ENCODE measurements at places on chromosomes 3 and 15. TPM values are rescaled to one million over a fixed set of nuclear protein-coding genes. Genes with fewer than 3 reads are reported as not detected.

DNA sequence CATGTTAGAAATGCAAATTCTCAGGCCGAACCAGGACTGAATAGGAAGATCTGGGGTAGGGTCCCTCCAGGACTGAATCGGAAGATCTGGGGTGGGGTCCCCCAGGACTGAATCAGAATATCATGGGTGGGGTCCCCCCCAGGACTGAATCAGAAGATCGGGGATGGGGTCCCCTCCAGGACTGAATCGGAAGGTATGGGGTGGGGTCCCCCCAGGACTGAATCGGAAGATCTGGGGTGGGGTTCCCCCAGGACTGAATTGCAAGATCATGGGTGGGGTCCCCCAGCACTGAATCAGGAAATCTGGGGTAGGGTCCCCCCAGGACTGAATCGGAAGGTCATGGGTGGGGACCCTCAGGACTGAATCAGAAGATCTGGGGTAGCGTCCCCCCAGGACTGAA is 48.2 kb upstream of the TNK2 start:
- no peak for DNase-seq

DNA sequence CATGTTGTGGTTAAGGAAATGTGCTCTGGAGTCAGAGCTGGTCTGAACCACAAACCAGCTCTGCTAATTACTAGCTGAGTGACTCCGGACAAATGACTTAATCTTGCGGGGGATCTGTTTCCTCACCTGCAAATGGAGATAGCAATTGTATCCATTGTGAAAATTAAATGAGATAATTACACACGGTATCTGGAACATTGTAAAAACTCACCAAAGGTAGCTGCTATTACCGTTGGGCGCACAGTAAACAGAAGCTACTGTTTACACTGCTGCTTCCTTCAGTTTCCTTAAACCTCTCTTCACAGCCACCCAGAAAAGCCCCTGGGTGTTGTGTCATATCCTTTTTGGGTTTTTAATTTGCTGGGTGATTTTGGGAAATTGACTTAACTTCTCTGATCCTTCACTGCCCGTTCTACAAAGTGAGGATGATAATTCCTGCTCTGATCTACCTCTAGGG is 107.8 kb downstream of the MEGF11 start:
- no peak for DNase-seq

DNA sequence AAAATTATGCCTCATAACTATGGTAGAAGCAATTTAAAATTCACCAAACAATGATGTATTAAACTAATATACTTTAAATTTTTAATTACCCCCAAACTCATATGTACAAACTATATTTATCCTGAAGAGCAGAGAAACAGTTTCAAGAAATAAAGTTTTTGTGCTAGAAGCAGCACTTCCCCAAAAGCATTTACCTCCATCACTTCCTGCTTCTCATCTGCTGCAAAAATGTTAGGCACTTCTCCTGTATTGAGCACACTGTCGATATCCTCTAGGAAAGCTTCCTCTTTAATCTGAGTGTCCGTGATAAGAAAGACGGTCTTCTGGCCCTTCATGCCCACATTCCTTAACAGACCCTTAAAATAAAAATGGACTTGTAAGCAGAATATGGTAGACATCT is 101.5 kb upstream of the ASB14 start:
- DNase-seq = no peak

DNA sequence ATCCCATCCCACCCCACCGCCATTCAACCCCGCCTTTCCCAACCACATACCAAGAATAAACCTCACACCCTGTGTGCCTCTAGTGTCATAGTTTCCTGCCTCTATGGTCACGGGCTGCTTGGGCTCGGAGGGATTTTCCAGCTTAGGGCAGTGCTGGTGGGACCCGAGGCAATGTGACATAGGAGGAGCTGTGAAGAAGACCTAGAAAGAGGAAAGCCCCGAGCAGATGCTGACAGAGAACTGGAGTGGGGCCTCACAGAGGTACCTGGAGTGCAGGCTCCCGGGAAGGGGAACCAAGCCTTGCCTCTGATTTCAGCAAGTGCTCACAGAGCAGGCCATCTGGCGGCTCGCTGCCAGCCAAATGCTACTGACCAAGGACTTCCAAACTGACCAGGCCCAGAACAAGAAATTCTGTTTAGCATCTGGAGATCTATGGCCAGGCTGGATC is 27.5 kb downstream of the BHLHE40 start:
- DNase-seq = no peak

- DNase-seq = no peak
Measured at GRCh38 chr3:83802801-83803200, 1156.0 kb upstream of the CADM2 start.

DNA sequence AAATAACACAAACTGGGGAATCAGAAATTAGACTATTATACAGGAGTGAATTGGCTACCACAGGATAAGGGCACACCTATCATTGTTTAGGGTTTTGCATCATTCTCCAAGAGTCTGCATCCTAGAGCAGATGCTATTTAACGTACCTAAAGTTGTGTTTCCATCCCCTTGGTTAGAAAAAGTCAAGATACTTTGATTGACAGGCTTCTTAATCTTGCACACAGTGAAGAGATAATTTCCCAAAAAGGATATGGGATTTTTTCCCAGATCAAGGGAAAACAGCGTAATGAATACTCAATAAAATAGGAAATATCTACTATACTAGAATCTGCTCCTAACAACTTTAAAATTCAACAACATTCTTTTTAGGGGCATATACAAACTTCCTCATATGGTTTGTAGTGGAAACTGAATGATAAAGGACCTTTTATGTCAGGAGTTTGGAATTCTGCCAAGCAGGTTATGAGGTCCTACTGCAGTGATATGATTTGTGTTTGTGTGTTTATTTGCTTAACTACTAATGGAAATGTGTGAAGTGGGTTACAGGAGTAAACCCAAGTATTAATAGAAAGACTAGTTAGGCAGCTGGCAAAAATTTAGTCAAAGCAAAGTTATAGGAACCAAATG is 124.1 kb upstream of the MME start:
- DNase-seq = no peak

DNA sequence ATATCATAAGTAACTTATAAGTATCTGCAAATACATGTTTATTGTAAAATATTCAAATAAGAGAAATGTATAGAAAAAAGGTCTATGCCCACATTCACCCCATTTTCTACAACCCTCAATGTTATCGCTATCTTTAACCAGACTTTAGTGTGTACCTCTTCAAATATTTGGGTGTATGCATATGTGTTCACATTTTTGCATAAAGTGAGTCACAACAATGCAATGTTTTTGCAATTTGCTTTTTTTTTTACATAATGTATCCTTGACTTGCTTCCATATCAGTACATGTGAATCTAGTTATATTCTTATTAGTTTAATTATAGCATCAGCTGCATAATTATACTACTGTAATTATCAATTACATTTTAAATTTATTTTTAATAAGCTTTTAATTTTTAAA is 117.3 kb upstream of the LYSMD4 start:
- DNase-seq = no peak

DNA sequence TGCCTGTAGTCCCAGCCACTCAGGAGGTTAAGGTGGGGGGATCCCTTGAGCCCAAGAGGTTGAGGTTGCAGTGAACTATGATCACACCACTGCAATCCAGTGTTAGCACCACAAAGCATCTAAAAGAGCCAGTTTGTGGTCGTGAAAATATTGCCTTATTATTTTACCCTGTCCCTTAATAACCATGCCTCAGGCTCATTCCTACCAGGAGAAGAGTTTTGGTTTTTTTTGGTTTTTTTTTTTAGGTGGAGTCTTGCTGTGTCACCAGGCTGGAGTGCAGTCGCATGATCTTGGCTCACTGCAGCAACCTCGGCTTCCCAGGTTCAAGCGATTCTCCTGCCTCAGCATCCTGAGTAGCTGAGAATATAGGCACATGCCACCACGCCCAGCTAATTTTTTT is 17.9 kb upstream of the AVEN start:
- no peak for DNase-seq

GRCh38 chr3:132284781-132285619 is 32.2 kb upstream of the ACP3 start:
- DNase-seq = no peak

GRCh38 chr3:40211579-40211978 is 97.9 kb upstream of the EIF1B start:
- no peak for DNase-seq

DNA sequence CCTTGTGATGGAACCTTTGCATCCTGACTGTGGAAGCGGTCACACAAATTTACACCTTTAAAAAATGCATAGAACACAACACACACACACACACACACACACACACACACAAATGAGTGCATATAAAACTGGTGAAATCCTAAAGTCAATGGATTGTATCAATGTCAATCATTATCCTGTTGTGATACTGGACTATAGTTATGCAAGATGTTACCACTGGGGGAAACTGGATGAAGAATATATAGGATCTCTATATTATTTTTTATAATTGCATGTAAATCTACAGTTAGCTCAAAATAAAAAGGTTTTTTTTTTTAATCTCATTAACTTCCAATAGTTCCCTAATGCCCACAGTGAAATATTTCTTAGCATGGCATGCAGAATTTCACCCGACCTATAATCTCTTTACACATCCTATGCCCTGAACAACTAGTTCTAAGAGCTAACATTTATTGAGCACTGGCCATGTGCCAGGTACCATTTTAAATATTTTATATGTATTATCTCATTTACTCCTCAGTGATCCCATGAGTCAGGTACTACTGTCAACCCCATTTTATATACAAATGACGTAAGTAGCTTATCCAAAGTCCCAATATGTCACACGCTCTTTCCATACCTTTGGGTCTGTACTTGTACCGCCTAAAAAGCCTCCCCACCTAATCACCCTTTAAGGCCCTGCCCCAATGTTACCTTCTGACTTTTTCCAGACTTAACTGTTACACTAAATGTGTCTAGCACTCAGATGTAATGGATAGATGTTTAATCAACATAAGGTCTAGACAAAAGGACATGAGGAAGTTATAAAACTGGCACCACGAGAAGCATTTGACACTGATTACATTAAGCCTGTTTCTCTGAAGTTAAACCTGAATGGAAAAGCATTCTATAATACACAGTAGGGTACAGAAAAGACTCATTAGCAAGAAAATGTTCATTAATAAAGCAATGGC is 5.5 kb downstream of the ABCC5 start:
- DNase-seq = no peak

- DNase-seq = no peak
Measured at GRCh38 chr3:179418610-179419009, 32.7 kb downstream of the GNB4 start.

DNA sequence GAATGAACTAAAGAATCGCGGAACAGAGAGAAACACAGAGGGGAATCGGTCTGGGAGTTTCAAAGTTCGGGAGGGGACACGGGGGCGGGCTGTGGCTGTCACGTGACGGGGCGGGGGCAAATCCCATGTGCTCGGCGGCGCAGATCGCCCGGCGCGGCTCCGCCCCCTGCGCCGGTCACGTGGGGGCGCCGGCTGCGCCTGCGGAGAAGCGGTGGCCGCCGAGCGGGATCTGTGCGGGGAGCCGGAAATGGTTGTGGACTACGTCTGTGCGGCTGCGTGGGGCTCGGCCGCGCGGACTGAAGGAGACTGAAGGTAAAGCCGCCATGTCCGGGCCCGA is at the start of gene EIF4G1:
Gene EIF4G1, plus strand, starts transcription at position 244 of the 337 bp plus-strand sequence. CDS start 1,191 bp downstream, outside the sequence.
- DNase-seq = peak; percentile 96

- no peak for DNase-seq
Measured at GRCh38 chr3:189941125-189941524, 179.6 kb downstream of the P3H2 start.

DNA sequence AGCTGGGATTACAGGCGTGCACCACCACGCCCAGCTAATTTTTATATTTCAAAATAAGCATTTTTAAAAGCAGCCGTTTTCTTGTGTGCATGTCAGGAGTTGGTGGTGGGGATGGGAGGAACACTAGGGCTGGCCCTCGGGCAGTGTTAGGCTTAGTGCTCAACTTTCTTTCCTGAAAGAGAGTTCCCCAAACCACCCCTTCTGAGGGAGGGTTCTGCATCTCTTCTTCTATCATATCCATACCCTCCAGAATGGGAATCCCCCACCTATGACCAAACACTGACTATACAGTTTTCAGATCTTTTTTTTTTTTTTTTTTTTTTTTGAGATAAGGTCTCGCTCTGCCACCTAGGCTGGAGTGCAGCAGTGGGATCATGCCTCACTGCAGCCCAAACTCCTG is 12.5 kb downstream of the PFKFB4 start:
- no peak for DNase-seq

DNA sequence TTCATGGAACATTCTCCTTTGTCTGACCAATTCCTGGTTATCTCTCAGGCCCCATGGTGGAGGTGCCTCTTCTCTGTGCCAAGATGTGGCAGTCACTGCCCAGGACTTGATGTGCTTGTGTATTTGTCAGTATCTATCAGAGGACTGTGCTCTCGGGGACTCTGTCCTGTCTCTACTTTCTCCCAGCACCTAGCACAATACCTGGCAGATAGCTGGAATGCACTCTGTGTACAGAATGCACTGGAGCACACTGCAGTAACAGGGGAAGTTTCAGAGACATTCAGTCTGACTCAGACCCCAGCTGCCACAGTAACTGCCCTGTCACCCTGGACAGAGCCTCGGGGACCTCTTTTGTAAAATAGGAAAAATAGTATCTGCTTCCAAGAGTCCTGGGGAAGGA is 34.6 kb upstream of the SV2B start:
- no peak for DNase-seq

- no peak for DNase-seq
Measured at GRCh38 chr15:39130556-39131379, 450.1 kb upstream of the THBS1 start.

DNA sequence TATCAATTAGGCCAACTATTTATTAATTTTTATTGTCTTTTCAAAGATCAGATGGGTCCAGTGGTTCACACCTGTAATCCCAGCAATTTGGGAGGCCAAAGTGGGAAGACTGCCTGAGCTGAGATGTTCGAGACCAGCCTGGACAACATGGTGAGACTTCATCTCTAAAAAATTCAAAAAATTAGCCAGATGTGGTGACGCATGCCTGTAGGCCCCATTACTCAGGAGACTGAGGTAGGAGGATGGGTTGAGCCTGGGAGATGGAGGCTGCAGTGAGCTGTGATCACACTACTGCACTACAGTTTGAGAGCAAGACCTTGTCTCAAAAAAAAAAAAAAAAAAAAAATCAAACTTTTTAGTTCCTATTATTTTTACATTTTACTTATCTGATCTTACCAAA is 8.2 kb downstream of the AP3S2 start:
- no peak for DNase-seq

- no peak for DNase-seq
Measured at GRCh38 chr3:43291546-43291945, 5.2 kb downstream of the SNRK start.

The EXD1 gene
- polyA plus RNA-seq = not detected

The CFAP91 gene
- 0.19 TPM for polyA plus RNA-seq

The CHRNA5 gene
- 1.5 TPM for polyA plus RNA-seq

The RYK gene
- 17.3 TPM for polyA plus RNA-seq

The POTEB gene
- not detected for polyA plus RNA-seq

The A4GNT gene
- polyA plus RNA-seq = not detected

The MYZAP gene
- polyA plus RNA-seq = 280 TPM

The COL6A5 gene
- polyA plus RNA-seq = not detected

The TUSC7 gene
- not detected for polyA plus RNA-seq

The AGBL1 gene
- under 0.01 TPM for polyA plus RNA-seq

The CPEB1 gene
- polyA plus RNA-seq = 0.19 TPM
